Stimulated activated CD8-positive, alpha-beta memory T cell treated with anti-CD3 and anti-CD28 coated beads, Interleukin-12 subunit alpha, Interleukin-12 subunit beta, amount 100 ng/mL, for 4 hours (primary cell): ENCODE measurements at places on chromosomes 5 and 9.
A peak's percentile ranks its signal among the peaks of the same experiment; 100 is the strongest.

GRCh38 chr9:71928376-71928775 is 16.9 kb downstream of the C9orf85 start:
- DNase-seq = no peak

GRCh38 chr9:16175461-16175860 is 622.6 kb downstream of the CCDC171 start:
- DNase-seq = no peak

- DNase-seq = no peak
Observed at GRCh38 chr9:134425401-134425800, 99.1 kb downstream of the RXRA start.

DNA sequence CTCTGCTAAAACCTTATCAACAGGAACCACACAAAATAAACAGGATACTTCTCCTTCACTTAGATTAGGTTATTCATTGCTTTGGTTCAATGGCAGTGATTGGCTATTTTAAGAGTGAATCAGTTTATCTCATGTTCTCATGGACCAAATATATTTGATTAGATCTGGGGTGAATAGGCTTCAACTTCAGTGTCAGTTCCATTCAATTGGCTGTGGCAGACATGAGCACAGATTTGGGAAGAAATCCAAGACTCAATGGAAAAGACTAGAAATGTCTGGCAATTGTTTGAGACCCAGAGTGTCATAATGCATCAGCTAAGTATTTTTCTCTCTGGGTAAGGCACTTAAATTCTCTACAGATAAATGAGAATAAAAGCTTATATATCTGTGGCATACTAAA is 37.1 kb downstream of the CDH18 start:
- DNase-seq = no peak

- no peak for DNase-seq
Observed at GRCh38 chr5:90894866-90895420, 336.3 kb downstream of the ADGRV1 start.

GRCh38 chr5:159915904-159916840 is at the start of gene ADRA1B:
ADRA1B (plus strand) TSS chr5:159916482; CDS start chr5:159916906, 424 bp downstream.
- DNase-seq = peak; percentile 30

- no peak for DNase-seq
Observed at GRCh38 chr9:107932601-107933000, 443.0 kb upstream of the KLF4 start.

GRCh38 chr5:53983568-53984460 is 326.6 kb downstream of the ARL15 start:
- no peak for DNase-seq

GRCh38 chr5:77172713-77173328 is 37.7 kb upstream of the PDE8B start:
- DNase-seq = no peak

- DNase-seq = peak; percentile 38
Observed at GRCh38 chr9:20623021-20623747, 885 bp upstream of the MLLT3 start.

DNA sequence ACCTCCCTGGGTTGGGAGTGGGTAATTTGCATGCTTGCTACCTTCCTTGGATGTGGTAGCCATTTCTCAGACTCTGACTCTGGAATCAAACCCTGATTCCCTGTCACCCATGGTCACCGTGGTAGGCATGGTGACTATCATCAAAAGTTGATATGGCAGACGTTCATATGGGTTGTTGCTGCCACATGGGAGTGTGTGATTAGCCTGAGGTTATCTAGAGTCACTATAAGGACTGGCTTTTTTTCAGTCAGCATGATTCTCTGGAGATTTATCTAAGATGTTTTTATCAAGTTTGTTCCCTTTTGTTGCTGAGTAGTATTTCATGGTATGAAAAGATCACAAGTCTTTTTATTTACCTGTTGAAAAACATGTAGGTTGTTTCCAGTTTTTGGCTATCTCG is 7.0 kb downstream of the RCL1 start:
- DNase-seq = no peak

DNA sequence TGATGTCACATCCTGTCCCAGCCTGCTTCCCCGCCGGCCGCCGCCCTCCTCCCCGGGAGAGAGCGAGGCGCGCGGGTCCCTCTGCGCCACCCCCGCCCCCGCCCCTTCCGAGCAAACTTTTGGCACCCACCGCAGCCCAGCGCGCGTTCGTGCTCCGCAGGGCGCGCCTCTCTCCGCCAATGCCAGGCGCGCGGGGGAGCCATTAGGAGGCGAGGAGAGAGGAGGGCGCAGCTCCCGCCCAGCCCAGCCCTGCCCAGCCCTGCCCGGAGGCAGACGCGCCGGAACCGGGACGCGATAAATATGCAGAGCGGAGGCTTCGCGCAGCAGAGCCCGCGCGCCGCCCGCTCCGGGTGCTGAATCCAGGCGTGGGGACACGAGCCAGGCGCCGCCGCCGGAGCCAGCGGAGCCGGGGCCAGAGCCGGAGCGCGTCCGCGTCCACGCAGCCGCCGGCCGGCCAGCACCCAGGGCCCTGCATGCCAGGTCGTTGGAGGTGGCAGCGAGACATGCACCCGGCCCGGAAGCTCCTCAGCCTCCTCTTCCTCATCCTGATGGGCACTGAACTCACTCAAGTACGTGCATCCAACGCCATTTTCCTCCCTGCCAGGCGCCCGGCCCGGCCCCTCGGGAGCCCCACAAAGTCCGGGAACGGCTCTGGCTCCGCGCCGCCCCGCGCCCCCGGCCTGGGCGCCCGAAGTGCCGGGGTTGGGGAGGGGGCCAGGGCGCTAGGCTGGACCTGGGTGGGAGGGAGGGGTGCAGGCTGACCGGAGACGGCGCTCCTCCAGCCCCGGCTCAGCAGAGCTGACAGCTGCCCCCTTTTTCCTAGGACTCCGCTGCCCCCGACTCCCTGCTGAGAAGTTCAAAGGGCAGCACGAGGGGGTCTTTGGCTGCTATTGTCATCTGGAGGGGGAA is 12.0 kb upstream of the OLFM1 start:
- DNase-seq = no peak

GRCh38 chr5:61332851-61333320 is 828 bp downstream of the ZSWIM6 start:
- peak; percentile 17 for DNase-seq

DNA sequence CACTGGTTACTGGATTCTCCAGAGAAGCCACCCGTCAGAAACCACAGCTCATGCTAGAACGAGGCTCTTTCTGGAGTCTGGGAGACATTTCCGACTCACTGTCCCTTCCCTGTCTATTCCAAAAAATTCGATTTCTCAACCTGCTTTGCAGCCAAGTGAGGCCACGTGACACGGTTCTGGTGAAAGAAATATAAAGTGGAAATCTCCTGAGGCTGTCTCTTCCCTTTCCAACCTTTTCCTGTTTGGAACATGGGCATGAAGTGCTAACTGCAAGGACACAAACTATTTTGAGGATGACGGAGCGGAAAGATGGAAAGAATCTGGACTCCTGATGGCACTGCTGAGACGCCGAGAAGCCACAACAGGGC is 6.1 kb upstream of the PTGS1 start:
- no peak for DNase-seq

DNA sequence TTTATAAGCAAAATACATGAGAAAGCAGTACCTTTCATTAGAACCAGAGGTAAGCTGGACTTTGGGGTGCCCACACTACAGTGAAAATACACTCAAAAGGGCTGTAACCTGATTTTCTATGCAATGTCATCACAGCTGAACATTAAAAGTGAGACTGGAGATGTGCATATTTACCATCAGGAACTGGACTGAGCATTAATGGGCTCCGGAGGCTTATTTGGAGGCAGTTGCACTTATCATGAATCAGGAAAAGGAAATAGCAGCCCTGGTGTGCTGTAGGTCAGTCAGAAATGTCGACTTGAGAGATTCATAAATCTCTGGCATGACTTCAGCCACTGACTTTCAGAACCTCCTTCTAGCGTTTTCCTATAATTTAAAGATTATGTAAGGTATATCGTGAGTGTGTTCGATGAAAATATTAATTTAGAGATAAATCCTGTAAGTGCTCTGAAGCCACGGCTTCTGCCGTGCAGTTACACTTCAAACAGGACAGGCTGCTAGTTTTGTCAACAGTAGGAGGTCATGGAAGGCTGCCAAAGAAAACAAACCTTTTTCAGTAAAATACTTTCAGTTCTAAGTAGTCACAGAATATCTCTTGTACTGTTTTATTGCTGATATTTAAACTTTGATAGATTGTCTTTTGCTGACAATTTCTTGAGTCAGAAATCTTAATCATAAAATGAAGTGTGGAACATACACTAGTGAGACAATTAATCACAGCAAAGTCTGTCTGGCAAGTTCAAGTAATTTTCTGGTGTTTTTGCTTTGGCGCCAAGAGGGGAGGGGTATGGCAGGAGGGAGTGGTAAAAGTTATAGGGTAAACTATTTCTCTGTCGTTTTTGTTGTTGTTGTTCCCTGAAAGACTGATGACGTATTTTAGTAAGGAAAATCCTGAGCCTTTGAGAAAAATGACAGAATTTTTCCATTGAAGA is 939.7 kb downstream of the NR2F1-AS1 start:
- no peak for DNase-seq

- no peak for DNase-seq
Observed at GRCh38 chr9:89493671-89494070, 4.2 kb downstream of the SEMA4D start.

GRCh38 chr5:134041570-134042411 is 37.0 kb upstream of the VDAC1 start:
- no peak for DNase-seq

GRCh38 chr5:113361701-113362100 is 73.1 kb downstream of the TSSK1B start:
- no peak for DNase-seq

- DNase-seq = no peak
Observed at GRCh38 chr9:120910643-120911042, 16.0 kb downstream of the TRAF1 start.

GRCh38 chr5:33409435-33410170 is 31.2 kb upstream of the TARS1 start:
- no peak for DNase-seq

GRCh38 chr5:58294598-58295305 is 165.1 kb downstream of the PLK2 start:
- no peak for DNase-seq

- no peak for DNase-seq
Observed at GRCh38 chr5:80146046-80146445, 109.8 kb downstream of the SERINC5 start.

DNA sequence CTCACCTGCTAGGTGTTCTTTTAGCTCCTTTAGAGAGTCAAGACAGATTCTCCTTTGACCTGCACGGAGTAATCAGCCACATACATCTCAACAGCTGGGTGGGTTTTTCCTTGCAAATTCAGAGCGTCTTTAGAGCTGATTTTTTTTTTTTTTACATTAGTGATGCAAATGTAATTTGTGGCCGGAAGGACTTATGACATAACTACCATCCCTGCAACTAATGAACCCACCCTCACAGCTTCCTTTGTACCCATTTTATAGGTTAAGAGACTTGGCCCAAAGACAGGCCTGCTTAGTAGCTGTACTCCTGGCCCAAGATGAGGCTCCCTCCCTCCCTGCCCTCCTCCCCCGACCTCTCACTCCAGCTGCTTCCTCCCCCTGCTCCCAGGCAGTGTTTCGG is 69.9 kb upstream of the NIPAL4 start:
- DNase-seq = no peak

- no peak for DNase-seq
Observed at GRCh38 chr5:76393035-76393680, 9.9 kb upstream of the IQGAP2 start.

- no peak for DNase-seq
Observed at GRCh38 chr9:4289411-4290326, 10.2 kb downstream of the GLIS3 start.

- DNase-seq = no peak
Observed at GRCh38 chr5:171433982-171434676, 14.7 kb downstream of the FGF18 start.

DNA sequence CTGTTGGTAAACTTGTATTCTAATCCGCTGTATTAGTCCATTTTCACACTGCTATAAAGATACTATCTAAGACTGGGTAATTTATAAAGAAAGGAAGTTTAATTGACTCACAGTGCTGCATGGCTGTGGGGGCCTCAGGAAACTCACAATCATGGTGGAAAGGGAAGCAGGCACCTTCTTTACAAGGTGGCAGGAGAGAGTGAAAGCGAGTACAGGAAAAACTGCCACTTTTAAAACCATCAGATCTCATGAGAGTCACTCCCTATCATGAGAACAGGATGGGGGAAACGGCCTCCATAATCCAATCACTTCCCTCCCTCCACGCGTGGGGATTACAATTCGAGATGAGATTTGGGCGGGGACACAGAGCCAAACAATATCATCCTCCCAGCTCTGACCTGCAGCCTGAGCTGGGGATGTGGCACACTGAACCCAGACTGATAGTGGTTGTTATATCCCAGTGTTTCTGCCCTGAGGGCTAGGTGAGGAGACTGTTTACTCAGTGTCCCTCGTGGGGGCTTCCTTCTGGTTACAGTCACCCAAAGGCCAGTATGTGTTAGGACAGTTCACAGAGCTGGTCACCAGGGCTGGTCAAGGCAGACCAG is 488.3 kb downstream of the KDM4C start:
- DNase-seq = no peak

DNA sequence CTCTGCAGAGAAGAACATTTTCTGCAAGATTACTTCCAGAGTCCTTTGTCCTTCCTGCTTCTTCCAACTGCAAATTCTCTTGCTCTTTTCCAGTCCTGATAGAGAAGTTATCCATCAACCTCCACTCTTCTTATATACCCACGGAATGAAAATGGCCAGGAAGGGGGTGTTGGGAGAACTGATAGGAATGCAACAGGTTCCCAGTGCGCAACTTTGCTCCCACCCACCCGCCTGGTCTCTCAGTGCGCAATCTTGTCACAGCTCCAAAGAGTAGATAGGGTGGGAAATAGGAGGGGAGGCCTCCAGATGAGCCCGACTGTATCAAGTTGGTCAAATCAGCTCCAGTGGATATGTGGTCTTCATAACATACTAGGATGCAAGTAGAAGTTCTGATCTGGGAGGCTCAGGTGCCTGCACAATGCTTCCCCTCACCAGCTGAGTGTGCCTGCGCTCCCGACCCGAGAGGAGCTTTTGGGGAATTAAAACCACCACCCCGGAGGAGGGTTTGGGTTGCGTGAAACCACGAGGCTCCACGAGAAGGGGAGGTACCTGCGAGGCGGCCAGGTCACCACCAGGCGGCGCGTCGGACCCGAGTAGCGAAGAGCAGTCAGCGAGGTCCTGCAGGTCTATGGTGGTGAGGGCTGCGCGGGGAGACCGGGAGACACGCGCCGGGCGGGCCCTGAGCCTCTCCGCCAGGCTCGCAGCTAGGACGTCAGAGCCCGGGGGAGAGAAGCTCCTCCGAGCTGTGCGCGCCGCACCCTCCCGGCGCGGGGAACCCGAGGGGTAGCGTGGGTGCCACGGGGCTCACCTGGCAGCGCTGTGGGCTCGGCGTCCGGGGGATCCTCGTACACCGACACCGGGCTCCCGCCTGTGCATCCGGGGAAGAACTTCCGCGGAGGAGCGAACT is 835 bp downstream of the MCIDAS start:
- no peak for DNase-seq
